ENCODE measurements at places on chromosomes 5 and 9.

GRCh38 chr5:5275211-5275610, 135.1 kb downstream of the ADAMTS16 start:
- DNase-seq = no peak

- no peak for DNase-seq
Measured at GRCh38 chr9:78567693-78568092, 270.8 kb downstream of the PSAT1 start.

DNA sequence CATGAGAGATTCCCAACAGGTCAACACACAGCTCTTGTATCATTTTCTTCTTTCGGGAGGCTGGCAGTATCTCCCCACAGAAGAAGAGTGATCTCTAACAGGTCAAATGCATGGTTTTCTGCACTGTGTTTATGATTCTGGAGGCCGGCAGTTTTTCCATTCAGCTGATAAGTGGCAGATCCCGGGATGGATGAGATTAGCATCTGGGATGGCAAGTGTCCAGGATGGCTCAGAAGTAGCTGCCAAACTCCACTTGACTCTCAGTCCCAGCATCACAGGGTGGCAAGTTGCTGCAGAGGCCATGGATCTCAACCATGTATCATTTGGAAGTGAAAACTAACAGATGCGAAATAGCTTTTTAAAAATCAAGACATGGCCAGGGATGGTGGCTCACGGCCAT, 97.8 kb upstream of the SLC44A1 start:
- no peak for DNase-seq

DNA sequence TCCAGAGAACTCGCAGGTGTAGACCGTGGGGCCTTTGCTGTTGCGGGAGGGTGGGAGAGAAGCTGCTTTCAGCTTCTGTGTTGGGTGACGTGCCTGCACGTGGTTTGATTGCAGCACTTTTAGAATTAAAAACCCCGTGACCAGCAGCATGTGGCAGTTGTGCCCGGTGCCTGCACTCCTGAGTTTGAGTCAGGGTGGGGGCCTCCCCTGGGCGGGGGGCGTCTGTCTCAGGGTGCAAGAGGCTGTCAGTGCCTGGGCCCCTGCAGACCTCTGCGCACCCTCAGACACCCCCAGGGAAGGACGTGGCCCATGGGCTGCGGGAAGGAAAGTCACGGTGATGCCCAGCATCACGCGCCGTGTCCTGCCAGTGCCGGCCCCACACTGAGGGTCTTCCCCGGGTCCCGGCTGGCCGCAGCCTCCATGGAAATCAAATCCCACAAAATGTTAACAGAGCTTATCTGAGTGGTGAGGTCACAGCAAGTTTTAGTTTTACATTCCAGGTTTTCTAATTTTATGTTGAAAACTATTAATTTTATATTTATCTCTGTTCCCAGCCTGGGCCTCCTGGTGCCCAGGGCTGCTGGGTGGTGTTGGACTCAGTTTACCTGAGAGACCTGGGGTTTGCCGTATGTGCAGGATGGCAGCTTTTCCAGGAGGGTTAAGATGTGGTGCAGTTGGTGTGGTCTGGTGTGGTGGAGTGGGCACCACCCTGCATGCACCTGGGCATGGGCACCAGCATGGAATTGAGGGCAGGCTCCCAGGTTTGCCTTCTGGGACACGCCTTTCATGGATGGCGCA, 33.3 kb downstream of the AHRR start:
- no peak for DNase-seq

DNA sequence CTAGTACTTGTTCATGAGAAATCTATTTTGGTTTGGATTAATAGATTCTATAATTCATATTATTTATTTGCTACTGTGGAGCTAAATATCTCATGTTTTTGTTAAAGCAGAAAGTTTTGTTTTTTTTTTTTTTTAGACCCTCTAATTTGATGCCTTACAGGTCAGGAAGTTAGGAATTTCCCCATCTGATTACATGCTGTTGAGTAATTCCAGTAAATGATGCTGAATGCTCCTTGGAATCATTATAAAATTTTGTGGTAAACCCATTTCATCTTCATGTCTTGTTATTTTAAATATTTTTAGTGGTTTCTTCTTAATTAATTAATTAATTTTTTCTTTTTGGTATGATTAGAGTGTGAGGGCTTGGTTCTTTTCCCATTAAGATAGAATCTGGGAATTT, 35.6 kb downstream of the NNT start:
- no peak for DNase-seq

- DNase-seq = no peak
Measured at GRCh38 chr9:26527931-26528330, 364.7 kb downstream of the CAAP1 start.

DNA sequence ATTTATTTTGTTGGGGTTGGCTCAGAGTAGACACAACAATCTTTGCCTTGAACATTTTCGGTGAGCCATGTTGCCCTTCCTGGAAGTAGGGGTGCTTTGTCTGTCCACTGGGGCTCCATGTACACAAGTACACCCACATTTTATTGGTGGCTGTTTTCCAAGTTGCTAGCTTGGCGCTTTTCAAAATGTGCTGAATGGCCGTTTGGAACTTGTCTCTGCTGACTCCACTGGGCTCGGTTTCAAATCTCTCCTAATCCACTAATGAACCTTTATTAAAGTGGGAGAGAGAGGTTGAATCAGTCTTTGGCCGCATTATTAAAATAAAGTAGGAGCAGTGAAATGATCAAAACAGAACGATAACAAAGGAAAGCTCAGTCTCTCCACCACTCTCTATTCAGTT, 64.6 kb upstream of the TAF11L2 start:
- DNase-seq = no peak

- DNase-seq = no peak
Measured at GRCh38 chr5:76946090-76946489, 6.8 kb upstream of the CRHBP start.

- DNase-seq = no peak
Measured at GRCh38 chr5:34657274-34657921, 1.3 kb downstream of the RAI14 start.

- no peak for DNase-seq
Measured at GRCh38 chr9:89374176-89374575, 55.9 kb downstream of the SECISBP2 start.

GRCh38 chr5:55071413-55071812, 31.0 kb upstream of the GZMA start:
- DNase-seq = no peak

- no peak for DNase-seq
Measured at GRCh38 chr9:72542917-72543316, 21.5 kb downstream of the TMC1 start.

GRCh38 chr5:139492700-139493192, 10.2 kb upstream of the STING1 start:
- DNase-seq = no peak

- no peak for DNase-seq
Measured at GRCh38 chr5:43674536-43674935, 71.6 kb downstream of the NNT start.

DNA sequence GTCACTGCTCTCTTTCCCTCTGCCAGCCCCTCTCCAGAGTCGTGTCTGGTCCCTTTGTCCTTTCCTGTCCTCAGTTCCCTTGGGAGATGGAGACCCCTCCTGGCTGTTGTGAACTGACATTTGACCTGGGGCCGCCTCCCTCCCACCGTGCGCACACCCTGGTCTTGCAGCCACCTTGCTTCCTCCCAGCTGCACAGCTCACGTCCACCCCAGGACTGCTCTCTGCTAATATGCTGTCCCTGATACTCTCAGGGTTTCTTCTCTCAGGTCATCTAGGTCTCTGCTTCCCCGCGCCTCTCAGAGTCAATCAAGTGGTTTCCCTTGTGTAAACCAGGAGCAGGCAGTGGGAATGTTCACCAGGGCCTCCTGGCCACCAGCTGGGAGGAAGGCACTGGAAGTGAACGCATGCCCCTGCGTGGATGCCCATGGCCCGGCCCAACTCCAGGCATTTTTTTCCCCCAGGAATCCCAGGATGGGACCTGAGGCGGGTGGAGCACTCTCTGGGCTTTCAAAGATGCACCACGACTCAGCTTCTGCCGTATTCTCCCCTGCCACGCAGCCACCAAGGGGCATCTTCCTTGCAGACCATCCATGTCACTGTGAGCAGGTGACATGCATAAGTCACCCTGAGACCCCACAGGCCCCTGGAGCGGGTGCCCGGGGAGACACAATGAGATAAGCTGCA, 142.4 kb downstream of the OLFM1 start:
- DNase-seq = no peak

- no peak for DNase-seq
Measured at GRCh38 chr9:134691695-134692572, 50.3 kb downstream of the COL5A1 start.

GRCh38 chr5:105849701-105850100, 1821.0 kb downstream of the EFNA5 start:
- DNase-seq = no peak

DNA sequence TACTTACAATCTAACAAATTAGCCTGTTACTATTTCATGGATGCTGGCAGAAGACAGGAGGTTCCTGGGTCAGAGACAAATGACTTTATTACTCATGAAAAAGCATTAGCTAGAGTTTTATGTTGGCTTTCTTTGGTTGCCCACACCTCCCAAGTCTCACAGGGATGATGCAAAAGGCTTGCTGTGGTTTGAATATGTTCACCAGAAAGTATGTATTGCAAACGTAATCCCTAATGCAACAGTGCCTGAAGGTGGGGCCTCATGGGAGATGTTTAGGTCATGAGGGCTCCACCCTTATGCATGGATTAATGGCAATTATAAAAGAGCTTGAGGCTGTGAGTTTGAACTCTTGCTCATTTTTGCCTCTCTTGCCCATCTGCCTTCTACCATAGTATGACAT, 28.5 kb downstream of the DPYSL3 start:
- no peak for DNase-seq

- no peak for DNase-seq
Measured at GRCh38 chr9:133604856-133605255, 4.3 kb downstream of the FAM163B start.

DNA sequence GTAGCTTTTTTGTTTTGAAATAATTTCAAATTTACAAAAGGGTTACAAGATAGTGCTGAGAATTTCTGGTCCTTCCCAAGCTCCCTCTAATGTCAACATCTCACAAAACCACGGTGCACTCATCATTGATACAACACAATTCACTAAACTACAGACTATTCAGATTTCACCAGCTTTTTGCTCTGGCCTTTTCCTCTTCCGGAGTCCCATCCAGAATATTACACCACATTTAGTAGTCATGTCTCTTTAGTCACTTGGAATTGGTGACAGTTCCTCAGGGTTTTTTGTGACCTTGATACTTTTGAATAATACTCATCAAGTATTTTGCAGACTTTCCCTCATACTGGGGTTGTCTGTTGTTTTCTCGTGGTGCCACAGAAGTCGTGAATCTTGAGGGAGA, 484.0 kb downstream of the GADD45G start:
- no peak for DNase-seq

- DNase-seq = no peak
Measured at GRCh38 chr5:119336845-119337580, 18.8 kb upstream of the TNFAIP8 start.

DNA sequence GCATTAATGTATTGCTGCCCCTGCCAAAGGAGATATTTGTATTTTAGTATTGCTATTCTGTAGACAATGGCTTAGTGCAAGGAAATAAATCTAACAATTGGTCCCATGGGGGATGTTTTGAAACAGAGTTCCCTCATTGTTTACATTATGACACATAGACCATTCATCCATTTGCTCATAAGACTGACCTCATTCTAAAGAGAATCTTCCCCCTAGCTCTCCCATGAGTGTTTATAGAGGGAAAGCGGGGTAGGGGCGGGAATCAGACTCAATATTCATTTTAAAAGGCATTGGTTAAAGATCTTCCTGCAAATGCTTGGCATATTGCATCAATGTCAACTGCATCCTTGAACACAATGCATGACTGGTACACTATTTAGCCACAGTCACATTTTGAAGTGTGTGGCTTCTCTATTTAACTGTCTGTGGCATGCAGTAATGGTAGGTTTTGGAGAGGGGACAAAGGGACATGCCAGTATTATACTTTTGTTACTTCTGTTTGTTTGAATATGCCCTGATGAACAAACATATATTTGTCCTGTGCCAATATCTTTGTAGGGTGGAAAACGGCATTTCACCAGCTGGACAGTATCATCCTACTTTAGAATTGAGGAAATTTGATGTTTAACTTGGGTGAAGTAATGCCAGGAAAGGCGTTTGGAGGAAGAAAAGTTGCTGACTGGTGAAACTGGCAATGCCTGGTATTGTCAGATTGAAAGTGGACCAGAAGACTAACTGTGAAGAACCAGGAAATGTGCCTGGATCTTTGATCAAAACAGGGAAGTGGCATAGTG, 84.1 kb upstream of the MEGF10 start:
- no peak for DNase-seq

DNA sequence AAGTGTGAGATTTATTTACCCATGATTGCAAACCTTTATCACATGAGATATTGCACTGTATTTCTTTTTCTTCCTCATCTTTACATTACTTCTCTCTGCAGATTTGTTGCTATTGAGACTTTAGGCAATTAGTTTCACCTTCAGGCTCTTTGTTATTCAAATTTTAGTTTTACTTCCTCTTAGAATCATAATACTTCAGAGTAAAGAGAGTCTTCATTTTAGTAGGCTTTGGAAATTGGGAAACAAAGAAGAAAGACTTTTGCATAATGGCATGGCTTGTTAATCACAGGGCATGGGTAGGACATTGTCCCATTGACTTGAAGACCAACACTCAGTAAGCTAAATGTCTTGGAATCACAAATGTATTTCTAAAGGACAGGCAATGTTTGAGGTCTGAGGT, 1.2 kb upstream of the PCDHGA5 start:
- DNase-seq = no peak

- no peak for DNase-seq
Measured at GRCh38 chr9:13386935-13387733, 107.6 kb upstream of the MPDZ start.

DNA sequence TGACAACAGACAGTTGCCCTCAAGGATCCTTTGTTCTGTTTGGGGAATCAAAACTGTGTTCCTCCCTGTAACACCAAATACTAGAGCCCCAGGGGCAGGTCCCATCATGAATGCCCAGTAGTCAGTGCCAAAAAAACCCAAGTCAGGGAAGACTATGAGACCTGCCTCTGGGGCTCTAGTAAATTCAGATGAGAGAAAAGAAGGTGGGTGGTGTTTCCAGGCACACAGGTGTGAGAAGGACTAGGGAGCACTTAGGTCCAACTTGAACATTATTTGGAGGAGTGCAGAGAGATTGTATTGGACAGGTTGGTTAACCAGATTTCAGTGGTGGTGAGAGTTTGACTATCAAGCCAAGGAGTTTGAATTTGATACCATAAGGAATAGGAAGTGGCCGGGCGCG, 52.0 kb downstream of the SLC22A5 start:
- no peak for DNase-seq

Measured in cortex of kidney (tissue), 1 donor.